ENCODE measurements at places on chromosomes 2 and 18. TPM values are rescaled to one million over a fixed set of nuclear protein-coding genes. Genes with fewer than 3 reads are reported as not detected.

DNA sequence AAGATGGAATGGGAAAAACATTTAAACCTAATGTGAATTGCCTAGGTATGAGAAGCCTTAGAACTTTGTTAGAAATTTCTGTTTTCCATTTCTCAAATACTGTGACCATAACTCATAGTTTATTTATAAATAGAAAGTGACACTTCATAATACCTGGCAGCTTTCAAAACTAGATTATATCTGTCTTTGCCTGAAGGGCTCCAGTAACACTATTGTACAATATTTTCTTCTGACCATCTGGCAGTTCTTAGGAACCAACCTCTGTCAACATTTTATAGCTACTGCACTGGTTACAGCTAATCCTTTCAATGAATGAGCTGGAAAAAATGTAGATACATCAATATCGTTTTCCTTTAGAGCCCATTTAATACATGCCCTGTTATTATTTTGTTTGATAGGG, 237.4 kb downstream of the CAMKMT start:
- DNase-seq = no peak

DNA sequence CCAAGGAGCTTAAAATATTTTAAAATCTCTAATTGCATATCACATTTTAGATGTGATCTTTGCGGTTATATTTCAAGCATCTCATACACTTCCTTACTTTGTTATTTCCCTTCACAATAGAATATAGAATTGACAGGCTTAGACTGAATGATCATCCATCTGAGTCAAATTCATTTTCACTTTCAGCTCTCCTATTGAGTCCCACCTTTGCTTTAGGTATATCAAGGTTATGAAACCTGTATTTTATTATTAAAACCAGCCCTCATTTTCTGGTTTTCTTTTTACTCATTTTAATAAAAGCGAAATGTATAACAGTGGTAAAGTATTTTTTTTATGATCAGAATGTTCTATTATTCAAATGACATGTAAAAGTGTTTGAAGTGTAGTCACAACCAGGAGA, 162.9 kb upstream of the KYNU start:
- DNase-seq = no peak

DNA sequence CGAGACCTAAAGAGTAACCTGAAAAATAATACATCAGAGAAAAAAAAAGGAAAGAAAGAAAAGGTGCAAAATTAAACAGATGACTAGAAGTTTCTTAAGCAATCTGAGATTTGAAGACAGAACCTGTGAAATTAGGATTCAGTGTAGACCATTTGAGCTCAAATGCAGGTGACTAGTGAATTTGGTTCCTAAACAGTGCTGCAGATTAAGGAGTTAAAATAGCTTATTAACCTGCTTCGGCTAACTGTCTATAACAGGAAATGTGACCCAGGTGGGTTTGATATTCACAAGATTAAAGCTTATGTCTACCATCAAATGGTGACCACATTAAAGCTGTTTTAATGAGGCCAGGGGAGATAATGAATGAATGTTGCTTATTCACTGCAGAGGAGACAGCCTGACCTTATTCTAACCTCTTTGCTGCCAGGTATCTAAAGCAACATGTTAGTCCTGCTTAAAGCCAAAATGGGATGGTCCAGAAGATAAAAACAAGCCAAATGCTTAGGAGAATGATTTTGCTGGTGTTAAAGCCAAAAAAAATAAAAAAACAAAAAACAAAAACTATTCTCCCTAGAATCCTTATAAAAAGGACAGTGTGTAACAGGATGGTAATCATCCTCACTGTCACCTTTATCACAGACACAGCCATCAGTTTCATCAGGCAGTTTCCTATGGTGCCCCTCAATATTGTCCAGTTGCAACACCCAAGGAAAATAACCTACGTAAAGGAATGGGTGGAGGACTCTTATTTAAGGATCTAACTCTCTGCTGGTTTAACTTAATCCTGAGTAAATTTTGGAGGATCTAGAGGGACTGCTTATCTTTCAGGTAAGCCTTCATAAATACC, 769.0 kb upstream of the ZEB2 start:
- DNase-seq = no peak

GRCh38 chr2:18690342-18690741, 101.0 kb upstream of the NT5C1B start:
- DNase-seq = no peak

DNA sequence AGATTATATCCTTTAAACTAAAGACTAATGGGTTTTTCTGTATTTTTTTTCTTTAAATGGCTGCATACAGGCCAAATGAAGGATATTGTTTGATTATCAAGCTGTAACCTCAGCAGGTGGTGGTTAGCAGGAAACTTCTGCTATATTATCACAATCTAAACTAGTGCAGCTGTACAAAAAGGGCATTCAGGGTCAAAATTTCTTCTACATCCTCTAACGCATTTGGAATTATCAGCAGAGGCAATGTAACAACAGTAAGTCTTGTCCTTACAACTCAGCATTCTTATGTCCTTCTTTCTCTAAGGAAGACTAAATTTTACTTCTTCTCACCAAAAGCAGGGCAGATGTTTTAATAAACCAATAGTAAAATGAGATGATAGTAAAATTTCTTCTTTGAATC, 135.8 kb upstream of the FN1 start:
- no peak for DNase-seq

GRCh38 chr2:160513120-160513519, 19.5 kb upstream of the RBMS1 start:
- DNase-seq = no peak

DNA sequence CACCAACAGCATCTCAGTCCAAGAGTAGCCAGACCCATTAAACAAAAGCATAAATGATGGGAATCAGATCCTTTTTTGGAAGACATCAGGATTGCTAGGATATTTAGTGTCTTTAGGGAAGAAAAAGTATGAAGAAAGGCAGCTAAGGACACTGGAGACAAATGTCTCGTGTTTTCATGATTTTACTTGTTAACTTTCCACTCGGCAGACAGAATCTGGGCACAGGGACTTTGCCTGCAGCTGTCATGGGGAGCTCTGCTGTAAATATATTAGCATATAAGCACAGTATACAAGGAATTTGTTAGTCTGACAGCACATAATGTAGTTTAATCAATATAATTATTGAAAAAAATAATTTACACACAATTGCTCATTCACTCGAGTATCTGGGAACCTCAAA, 718.3 kb downstream of the NRXN1 start:
- no peak for DNase-seq

DNA sequence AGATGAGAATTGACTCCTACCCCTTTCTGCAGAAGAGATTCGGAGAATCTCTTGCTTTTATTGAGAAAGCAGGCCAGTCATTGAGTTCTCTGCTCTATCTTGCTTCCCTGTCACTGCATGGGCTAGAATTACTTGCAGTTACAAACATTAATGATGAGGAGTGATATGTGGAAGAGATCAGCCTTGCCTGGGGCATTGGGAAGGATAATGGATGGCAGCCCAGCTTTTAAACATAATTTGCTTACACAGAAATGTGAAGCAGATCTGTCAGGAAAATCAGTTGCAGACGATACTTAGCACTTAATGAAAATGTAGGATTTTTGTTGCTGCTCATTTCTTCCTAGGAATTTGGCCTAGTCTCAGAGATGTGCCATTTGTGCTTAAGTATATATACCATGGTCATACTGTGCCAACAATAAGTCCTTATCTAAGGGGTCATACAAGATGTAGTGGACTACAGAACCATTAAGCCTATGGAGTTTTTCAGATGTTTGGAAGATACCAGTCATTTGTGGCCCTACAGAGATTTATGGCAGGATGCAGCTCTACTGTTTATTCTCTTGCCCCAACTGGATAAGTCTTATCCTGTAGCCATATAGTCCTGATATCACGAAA, 92.7 kb downstream of the XRCC5 start:
- DNase-seq = no peak

DNA sequence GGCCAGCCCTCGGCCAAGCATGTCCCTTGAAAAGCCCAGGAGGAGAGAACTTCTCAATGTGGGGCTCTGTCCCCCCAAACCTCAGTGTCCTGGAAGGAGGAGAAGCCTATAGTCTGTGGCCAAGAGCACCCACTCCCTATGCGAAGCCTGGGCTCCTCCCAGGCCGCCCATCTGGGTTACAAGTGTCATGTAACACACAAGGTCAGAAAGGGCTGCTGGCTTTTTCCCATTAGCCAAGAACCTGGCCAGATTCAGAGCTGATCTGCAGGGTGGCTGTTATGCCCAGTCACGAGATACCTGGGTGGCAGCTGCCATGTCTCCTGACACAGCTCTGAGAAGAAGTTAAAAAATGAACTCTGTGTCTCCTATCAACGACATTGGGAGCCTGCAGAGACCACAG, 170.7 kb downstream of the TNS1 start:
- no peak for DNase-seq

- DNase-seq = no peak
Observed at GRCh38 chr2:157032017-157032416, 225.5 kb upstream of the GALNT5 start.

DNA sequence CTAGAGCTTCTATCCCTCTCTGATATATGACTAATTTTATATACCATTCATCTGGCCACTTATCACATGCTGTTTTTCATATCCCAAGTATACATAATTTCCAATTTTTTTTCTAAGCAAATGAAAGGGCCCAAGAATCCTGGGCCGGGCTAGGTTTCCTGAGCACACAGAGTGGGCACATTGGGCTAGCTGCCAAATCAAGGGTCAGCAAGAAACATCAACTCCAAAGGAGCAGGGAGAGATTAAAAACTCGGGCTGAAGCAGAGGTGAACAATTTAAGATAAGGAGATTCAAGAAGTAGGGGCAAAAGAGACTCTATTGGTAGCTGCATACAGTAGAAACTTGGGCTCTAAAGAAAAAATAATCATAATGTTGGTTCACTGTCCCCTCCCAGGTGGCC, 39.0 kb downstream of the OLA1 start:
- DNase-seq = no peak

LYPD1 gene
- total RNA-seq = 15.8 TPM

SATB2 gene
- total RNA-seq = 1.2 TPM

PAIP2B gene
- total RNA-seq = 9.9 TPM

L3MBTL4 gene
- total RNA-seq = 0.23 TPM

PPM1G gene
- 149 TPM for total RNA-seq

SERPINB12 gene
- not detected for total RNA-seq

MPV17 gene
- total RNA-seq = 43.4 TPM

ATF2 gene
- total RNA-seq = 47.1 TPM

CD8B gene
- 10.0 TPM for total RNA-seq
